ENCODE measurements at places on chromosomes 7 and 10.

DNA sequence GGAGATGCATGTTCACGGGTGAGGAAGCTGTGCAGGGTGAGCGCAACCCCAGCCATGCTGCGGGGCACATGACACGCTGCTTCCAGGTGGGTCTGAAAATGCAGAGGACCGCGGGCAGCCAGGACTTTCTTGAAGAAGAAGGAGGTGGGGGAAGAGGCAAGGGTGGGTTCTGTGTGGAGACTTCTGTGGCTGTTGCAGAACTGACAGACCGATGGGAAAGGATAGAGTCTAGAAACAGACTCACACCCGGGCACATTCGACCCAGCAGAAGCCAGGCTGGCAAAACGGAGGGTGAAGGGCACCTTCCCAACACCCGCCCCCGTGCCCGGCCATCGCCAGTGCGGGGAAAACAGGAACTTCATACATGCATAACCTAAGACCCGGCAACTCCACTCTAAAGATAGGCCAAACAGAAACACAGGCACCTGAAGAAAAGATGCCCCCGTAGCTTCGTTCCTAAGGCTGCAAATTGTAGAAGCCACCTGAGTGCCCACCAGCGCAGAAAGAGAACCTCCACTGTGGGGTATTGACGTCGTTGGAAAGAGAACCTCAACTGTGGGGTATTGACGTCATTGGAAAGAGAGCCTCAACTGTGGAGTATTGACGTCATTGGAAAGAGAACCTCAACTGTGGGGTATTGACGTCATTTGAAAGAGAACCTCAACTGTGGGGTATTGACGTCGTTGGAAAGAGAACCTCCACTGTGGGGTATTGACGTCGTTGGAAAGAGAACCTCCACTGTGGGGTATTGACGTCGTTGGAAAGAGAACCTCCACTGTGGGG is 4.8 kb upstream of the KNDC1 start:
- DNase-seq: no peak

GRCh38 chr10:35892526-35892925 is 250.4 kb upstream of the FZD8 start:
- DNase-seq: no peak

DNA sequence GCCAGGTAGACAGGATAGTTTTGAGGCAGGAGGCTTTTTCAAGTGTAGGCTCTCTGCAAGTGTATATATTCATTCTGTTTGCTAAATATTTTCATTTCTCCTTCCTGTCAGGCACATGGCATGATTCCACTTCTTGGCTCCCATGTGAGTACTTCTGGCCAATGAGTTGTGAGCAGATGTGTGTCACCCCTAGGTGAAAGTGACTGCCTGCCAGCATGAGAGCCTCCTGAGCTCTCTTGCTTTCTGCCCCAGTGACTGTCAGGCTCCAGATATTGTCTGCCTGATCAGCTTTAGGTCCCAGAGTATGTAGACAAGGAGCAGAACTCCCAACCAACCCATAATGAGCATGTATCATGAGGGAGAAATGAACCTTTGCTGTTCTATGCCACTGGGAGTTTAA is 257.6 kb upstream of the NPY start:
- no peak for DNase-seq

GRCh38 chr7:55060636-55061022 is 41.8 kb downstream of the EGFR start:
- DNase-seq: no peak

- no peak for DNase-seq
Measured at GRCh38 chr7:21101541-21101940, 314.9 kb upstream of the SP8 start.

GRCh38 chr10:97567891-97568290 is 4.7 kb upstream of the ANKRD2 start:
- DNase-seq: no peak

- DNase-seq: no peak
Measured at GRCh38 chr10:88165849-88166271, 302.4 kb downstream of the PTEN start.

DNA sequence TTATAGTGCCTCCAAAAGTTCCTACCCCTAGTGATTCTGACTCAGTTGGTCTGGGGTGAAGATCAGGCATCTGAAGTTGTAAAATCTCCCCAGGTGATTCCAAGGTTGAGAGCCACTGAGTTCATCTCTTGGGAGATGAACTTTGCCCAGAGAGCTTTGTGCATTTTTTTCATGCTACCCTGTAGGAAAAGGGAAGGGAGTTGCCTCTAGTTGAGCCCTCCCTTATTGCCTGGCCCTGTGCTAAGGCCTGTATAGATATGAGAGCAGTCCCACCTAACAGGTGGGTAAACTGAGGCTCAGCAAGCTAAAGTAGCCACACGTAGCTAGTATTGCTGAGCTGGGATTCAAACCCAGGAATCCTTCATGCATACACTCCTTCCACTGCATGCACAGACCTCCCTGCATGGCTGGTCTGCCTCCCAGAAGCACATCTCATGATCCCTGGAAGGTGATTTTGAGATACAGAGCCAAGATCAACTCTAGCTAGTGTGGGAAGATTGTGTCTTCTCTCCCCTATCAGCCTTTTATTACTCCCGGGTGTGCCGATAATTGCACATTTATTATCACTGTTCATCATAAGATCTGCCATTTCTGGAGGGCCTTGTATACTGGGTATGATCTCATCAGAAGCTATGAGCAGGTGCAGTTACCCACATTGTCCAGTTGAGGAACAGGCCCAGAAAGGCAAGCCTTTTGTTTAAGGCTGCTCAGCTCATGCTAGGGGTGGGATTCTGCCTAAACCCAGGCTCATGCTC is 47.0 kb downstream of the TBATA start:
- no peak for DNase-seq

DNA sequence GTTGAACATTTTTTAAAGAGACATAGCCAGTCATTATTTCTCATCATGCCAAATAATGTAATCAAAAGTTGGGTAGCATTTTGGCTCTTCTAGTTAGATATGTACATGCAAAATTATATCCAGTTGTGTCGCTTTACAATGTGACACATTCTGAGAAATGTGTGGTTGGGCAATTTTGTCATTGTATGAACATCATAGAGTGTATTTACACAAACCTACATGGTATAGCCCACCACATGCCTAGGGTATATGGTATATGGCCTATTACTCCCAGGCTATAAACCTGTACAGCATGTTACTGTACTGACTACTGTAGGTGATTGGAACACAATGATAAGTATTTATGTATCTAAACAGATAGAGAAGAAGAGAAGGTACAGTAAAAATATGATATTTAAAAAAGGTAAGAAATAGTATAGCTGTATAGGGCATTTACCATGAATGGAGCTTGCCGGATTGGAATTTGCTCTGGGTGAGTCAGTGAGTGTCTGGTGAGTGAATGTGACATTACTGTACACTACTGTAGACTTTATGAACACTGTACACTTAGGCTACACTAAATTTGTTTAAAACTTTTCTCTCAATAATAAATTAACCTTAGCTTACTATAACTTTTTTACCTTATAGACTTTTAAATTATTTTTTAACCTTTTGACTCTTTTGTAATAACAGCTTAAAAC is 16.5 kb downstream of the ZNF365 start:
- no peak for DNase-seq

- no peak for DNase-seq
Measured at GRCh38 chr10:47031211-47031900, 120.1 kb downstream of the PTPN20 start.

GRCh38 chr10:91389636-91390512 is 20.3 kb upstream of the HECTD2 start:
- DNase-seq: no peak

DNA sequence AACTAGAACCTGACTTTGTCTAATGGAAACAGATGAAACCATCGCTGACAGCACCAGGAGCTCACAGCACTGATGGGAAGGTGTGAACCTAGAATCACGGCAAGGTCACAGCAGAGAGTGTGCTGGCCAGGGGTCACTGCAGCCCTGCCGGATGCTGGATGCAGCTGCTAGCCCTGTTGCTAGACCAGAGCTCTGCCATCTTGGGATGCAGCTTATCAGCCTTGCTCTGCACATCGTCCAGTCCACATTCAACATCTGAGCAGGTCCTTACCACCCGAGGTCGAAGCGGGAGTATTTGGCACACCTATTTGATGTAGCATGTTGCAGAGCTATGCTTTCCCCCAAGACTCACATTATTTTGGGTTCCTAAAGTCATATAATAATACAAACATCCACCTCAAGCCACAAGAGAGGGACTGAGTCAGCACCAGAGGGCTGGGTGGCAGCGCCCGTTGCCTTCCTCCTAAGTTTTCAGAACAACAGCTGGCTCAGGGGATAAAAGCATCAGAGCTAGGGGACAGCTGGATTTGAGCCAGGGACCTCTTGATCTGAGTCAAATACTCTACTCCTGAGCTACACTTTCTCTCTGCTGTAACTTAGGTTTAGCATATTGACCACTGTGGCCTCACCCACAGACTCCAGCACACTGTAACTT is 135.3 kb downstream of the ZNF467 start:
- DNase-seq: no peak

DNA sequence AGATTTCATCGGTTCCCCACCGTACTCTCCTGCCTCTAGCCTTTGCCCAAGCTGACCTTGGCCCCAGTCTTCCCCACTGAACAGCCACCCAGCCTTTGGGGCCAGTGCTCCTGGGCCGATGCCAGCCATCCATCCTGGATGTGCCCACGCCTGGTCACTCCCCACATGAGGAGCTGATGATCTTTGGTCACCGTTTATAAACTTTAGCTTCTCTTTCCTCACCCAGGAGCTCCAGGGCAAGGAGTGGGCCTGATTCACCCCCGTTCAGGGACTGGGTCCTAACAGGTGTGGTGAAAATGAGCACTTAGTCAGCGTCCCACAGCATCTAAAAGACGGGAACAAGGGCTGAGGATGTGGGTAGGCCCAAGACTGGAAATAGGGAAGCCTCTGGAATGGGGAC is 22.9 kb downstream of the GTF2IRD1 start:
- no peak for DNase-seq

DNA sequence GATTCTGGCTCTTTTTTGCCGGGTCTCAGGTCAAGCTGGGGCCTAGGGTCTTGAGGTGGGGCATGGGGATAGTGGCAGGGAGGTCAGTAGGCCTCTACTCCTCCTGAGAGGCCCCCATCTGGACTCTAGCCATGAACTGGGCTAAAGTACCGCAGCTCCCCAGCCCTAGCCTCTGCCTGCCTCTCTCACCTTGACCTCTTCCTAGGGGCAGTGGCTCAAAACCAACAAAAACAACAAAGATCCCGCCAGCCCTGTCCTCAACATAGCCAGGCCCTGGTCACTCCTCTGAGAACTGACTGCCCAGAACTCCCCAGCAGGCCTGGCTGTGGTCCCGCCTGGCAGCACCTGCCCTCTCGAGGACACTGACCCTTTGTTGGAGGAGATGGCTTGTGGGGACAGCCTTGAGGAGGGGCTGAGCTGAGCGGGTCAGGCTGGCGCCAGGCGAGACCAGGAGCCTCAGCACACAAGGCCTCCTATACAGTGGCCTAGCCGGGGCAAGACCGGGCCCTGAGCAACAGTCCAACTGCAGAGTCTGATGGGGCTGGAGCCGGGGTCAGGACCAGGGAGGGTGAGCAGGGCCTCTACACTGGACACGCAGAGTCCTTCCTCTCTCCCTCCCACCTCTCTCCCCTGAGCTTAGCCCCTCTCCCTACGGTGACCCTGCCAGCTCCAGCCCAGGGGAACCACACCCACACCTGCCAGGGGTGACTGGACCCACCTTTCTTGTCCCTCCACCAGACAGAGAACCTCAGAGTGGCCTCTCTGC is 11.6 kb upstream of the PPIF start:
- no peak for DNase-seq

- no peak for DNase-seq
Measured at GRCh38 chr10:51244748-51245490, 170.6 kb downstream of the PRKG1 start.

GRCh38 chr10:12572281-12572680 is 222.9 kb downstream of the CAMK1D start:
- no peak for DNase-seq

GRCh38 chr10:62113680-62114079 is 155.0 kb downstream of the RTKN2 start:
- DNase-seq: no peak

GRCh38 chr7:81721437-81721836 is 48.4 kb downstream of the HGF start:
- no peak for DNase-seq

DNA sequence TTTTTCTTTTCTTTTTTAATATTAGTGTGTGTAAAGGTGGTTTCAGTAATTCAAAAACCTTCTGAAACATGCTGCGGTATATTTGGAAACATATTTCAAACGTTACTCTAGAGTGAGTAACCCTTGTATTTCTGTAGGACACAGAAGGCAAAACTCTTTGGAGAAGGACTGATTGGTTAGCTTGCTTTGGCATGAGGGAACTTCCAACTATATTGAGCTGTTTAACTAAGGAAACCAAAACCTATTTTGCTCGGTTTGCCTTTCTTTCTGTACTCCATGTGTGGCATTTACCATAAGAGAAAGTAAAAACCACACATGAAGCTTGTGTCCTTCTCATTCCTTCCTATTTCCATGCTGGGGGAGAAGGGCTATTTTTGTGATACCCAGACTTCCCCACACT is 149.8 kb downstream of the DYNC1I1 start:
- no peak for DNase-seq

DNA sequence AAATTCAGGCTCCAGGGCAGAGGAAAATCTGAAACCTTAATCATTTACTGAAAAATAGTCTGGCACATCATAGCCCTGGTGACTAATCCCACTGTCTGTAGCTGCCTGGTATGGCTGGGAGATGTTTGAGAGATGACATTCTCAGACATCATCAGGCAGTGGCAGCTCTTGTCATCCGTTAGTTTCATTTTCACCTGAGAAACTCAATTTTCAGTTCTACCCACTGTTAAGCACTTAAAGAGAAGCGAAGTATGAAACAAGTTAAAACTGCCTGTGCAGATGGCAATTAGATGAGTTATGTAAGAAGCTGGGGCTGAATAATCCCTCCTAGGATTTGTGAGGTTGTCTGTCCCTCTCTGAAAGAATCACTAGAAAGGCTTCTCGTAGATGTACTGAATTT is 150.2 kb downstream of the NSUN6 start:
- no peak for DNase-seq

DNA sequence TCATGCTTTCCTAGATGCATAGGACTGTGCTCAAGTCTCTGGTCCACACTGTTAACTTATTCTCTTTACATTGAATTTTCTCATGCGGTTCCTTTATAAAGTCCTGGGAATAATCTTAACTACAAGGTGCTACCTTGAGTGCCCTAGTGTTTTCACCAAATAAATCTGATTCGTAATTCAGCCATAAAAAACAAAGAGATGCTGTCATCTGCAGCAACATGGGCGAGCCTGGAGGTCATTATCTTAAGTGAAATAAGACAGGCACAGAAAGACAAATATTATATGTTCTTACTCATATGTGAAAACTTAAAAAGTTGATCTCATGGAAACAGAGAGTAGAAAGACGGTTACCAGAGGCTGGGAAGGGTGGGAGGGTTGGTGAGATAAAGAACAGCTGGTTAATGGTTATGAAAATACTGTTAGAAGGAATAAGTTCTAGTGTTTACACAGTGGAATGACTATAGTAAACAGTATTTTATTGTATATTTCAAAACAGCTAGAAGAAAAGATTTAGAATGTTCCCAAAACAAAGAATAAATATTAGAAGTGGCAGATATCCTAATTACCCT is 38.3 kb downstream of the NT5C3A start:
- DNase-seq: no peak

GRCh38 chr10:15344876-15345285 is 26.2 kb downstream of the FAM171A1 start:
- DNase-seq: no peak

Data from stimulated activated CD4-positive, alpha-beta T cell treated with anti-CD3 and anti-CD28 coated beads, Interleukin-1b, Interleukin-23, amount 100 ng/mL, for 1 hour (primary cell).